ENCODE measurements at places on chromosomes 3 and 15.

- DNase-seq = no peak
Measured at GRCh38 chr3:111582120-111582474, 13.0 kb downstream of the ZBED2 start.

DNA sequence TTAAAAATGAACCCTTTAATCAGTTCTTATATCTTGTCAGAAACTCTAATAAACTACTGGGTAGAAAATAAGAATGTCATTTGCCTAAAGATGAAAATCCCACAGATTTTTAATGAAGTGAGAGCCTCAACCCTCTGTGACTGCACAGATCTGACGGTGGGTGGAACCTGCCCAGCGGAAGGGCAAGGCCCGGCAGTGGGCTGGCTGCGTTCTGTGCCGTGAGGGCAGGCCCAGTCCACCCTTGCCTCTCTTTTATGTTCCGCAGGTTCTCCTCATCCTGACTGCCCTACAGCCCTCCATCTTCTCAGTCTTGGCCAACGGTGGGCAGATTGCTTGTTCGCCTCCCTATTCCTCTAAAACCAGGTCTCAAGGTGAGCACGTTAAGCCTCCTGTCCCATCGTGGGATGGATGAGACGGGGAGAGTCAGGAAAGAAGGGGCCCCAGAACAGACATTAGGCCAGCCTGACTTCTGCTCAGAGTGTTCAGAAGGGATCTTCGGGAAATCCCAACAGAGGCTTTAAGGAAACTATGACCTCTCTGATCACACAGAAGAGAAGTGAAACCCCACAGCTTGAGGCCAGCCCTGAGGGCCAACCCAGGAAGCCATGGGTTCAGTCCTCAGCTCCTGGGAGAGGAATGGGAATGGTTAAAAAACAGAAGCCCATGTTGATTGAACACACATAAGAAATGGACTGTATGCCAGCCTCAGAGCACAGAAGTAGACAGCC is 16.0 kb downstream of the SLC51A start:
- DNase-seq = peak; percentile 72

- no peak for DNase-seq
Measured at GRCh38 chr15:52785672-52786406, 4.3 kb downstream of the ONECUT1 start.

GRCh38 chr15:68499620-68500312 is 67.8 kb upstream of the ITGA11 start:
- no peak for DNase-seq

DNA sequence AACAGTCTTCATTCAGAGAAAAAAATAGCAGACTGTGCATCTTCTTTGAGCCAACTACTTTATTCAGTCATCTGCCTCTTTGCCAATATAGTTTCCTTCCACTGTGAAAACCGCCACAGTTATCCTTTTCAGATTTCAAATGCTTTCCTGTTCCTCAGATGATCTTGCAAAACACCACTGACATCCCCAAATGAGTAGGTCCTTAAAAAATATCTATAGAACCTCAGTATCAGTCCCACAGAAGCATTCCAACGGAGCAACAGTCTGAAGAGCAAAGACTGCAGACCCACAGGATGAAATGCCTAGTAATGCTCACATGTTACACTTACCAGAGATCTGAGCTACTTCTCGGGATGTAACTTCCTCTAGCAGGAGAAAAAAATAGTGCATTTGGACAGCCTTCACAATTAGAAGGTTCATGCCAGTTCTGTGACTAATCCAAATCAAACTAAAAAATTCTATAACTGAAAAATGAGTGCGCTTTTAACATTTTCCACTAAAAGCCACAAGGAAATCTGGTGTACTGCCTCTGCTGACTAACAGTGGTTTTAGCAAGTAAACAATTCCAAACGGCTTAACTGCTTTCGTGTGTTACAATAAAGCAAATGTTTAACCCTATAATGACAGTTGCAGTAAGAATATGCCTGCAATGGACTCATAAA is at the start of gene ANKRD28:
Gene ANKRD28, minus strand, starts transcription at position 338 of the 662 bp plus-strand sequence. CDS start 1,458 bp downstream, outside the sequence.
- DNase-seq = no peak

GRCh38 chr15:101613130-101614000 is 38.8 kb downstream of the TM2D3 start:
- DNase-seq = no peak

DNA sequence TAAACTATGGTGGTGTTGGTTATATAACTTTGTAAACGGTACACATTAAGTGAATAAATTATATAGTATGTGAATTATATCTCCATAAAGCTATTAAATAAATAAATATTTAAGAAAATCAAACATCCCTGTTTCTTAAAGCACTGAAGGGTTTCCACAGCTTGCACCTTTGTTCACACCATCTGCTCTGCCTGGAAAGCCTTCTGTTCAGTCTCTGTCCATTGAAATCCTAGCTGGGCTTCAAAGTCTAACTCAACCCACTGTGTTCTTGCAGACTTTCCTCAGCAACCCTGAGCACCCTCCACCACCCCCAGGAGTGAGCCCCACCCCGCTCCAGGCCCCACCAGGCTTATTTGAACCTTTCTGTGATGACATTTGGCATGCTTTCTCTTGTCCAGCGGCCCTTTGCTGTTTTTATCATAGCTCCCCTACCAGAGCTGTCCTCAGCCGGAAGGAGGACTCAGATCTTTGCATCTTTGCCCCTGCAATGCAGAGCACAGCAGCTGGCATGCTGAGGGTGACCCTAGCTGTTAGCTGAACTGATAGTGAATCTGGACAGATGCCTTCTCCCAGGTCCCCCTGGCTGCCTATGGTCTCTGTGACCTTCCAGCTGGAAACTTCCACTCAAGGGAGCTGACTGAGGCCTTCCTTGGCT is 105.2 kb downstream of the DAPK2 start:
- DNase-seq = no peak

GRCh38 chr3:135559802-135560201 is 405.7 kb upstream of the PPP2R3A start:
- DNase-seq = no peak

GRCh38 chr3:107370907-107371306 is 6.3 kb upstream of the CCDC54 start:
- DNase-seq = no peak

DNA sequence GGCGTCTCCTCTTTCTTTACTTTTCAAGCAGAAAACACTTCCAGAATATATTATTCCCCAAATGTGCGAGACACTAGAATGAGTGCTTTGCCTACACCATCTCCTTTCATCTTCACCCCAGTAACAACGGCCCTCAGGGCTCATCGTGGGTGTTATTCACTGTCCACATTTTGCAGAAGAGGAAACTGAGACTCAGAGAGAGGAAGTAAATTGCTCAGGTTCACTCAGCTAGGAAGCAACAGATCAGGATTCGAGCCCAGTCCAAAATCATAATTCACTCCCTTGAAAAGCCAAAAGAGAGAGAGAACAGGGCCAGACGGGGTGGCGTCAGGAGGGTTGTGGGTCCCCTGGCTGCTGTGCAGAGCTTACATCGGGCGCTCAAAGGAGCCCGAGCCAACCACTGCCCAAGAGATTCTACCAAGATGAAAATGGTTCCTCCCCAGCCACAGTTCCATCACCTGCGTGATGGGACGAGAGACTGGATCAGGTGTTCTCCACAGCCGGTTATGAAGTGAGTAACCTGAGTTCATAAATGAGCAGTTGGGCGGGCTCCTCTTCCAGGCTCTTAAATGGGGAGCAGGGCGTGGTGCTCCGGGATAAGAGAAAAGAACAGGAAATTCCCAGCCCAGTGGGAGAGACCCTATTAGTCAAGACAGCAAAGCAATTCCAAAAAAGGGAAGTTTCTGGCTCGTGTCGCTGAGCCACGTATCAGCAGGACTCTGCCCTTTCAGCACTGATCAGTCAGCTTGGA is 48.6 kb upstream of the FLNB start:
- peak; percentile 35 for DNase-seq

GRCh38 chr15:87118435-87118834 is 1038.8 kb downstream of the AGBL1 start:
- DNase-seq = no peak

GRCh38 chr15:49817100-49817499 is 196.3 kb downstream of the DTWD1 start:
- no peak for DNase-seq

- no peak for DNase-seq
Measured at GRCh38 chr3:11514191-11514821, 129.4 kb downstream of the VGLL4 start.

Data from GM10248 (cell line).